Dorsolateral prefrontal cortex (tissue), 122 donors: ENCODE measurements at places on chromosomes 16 and 17. TPM values are rescaled to one million over a fixed set of nuclear protein-coding genes. Genes with fewer than 3 reads are reported as not detected.

MT1G gene
- 406 TPM for total RNA-seq

KCNJ18 gene
- total RNA-seq = not detected

SLC38A8 gene
- 7.8 TPM for total RNA-seq

PRDM7 gene
- total RNA-seq = not detected

C16orf86 gene
- total RNA-seq = 4.1 TPM

CCL11 gene
- total RNA-seq = not detected

CCL3 gene
- total RNA-seq = not detected

GRN gene
- 65.9 TPM for total RNA-seq

KRT33A gene
- total RNA-seq = not detected

TMC8 gene
- 8.3 TPM for total RNA-seq

ZNF594 gene
- total RNA-seq = 24.5 TPM

BORCS6 gene
- 7.1 TPM for total RNA-seq

KRT27 gene
- total RNA-seq = not detected
